Activated CD4-positive, alpha-beta T cell treated with anti-CD3 and anti-CD28 coated beads for 36 hours (primary cell): ENCODE measurements at places on chromosomes 1 and 21.

DNA sequence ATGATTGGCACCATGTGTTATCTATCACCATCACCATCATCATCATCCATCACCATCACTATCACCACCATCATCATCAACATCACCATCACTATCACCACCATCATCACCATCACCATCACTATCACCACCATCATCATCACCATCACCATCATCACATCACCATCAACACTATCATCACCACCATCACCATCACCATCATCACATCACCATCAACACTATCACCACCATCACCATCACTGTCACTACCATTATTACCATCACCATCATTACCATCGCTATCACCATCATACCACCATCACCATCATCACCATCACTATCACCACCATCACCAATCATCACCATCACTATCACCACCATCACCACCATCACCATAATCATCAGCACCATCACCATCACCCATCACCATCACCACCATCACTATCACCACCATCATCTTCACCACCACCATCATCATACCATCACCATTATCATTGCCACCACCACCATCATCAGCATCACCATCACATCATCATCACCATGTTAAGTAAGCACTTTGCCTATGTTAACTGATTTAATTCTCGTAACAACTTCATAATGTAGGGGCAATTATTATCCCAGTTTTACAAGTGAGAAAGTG lies 112.8 kb downstream of the LIPI start:
- H3K4me3 ChIP-seq = no peak overlapping the region
- DNase-seq = no peak
- no peaks in the 10 kb centered on the region for H3K27me3 ChIP-seq
- H3K4me1 ChIP-seq = no peaks in the 10 kb centered on the region
- H3K27ac ChIP-seq = no peak overlapping the region

GRCh38 chr1:226569879-226570547 lies 21.4 kb downstream of the STUM start:
- no peak overlapping the region for H3K4me3 ChIP-seq
- peak; percentile 43 for DNase-seq
- H3K36me3 ChIP-seq = no peaks in the 10 kb centered on the region
- no peaks in the 10 kb centered on the region for H3K4me1 ChIP-seq

- no peak overlapping the region for H3K27ac ChIP-seq
- no peaks in the 10 kb centered on the region for H3K27me3 ChIP-seq
- peaks cover 17% of the 10 kb centered on the region for H3K4me1 ChIP-seq
- no peak for DNase-seq
These were observed 81.7 kb downstream of the PCBP3 start for GRCh38 chr21:45724994-45725843.

DNA sequence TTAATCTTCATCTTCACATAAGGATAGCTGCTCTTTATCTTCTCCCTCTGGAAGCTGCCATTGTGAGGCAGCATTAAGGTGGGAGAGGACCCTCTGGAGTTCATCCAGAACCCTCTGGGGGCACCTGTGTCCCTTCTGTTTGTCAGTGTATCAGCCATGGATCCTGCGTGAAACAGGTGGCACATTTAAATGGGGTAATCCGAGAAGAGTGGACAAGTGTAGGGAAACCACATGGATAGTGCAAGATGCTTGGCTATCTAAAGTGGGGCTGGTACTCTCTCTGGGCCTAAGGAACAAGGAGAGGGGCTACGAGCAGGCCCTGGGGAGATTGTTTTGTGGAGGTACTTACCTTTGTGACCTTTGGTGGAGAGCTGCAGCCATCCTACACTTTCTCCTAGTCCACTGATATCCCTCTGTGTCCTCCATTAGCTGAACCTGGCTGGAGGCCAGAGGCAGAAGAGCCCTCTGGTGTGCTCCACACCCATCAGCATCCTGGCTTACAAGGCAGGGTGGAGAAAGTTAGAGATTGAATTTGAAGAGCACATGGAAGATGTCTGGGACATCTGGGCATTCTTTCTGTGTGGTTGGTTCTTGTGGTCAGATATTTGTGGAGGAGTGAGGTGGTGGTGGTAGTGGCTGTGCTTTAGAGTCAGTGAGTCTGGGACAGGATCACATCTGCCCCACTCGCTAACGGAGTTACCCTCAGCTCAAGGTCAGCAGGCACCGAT lies 117.7 kb downstream of the FGGY start:
- no peaks in the 10 kb centered on the region for H3K36me3 ChIP-seq
- peaks cover 5% of the 10 kb centered on the region for H3K4me1 ChIP-seq
- DNase-seq = no peak
- no peak overlapping the region for H3K4me3 ChIP-seq

GRCh38 chr1:43238085-43238484 lies 31.7 kb upstream of the TMEM125 start:
- peak; percentile 68 for DNase-seq
- no peaks in the 10 kb centered on the region for H3K4me1 ChIP-seq
- H3K36me3 ChIP-seq = no peaks in the 10 kb centered on the region
- no peak overlapping the region for H3K27ac ChIP-seq
- no peak overlapping the region for H3K4me3 ChIP-seq
- H3K27me3 ChIP-seq = no peaks in the 10 kb centered on the region

DNA sequence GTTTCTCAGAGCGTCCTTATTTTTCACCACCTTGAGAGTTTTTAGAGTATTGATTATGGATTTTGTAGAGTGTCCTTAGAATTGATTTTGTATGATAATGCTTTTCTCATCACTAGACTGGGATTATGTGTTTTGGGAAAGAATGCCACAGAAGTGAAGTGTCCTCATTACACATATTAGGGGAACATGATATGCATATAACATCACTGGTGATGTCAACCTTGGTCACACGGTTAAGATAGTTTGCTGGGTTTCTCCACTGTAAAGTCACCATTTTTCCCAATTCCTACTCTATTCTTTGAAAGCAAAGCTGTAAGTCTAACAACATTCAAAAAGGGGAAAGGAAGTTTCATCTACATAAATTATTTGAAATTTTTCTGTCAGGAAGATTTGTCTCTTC lies 39.6 kb upstream of the PALMD start:
- no peak overlapping the region for H3K4me3 ChIP-seq
- no peak overlapping the region for H3K27ac ChIP-seq
- H3K4me1 ChIP-seq = peaks cover 2% of the 10 kb centered on the region
- peaks cover 1% of the 10 kb centered on the region for H3K27me3 ChIP-seq
- no peak for DNase-seq

DNA sequence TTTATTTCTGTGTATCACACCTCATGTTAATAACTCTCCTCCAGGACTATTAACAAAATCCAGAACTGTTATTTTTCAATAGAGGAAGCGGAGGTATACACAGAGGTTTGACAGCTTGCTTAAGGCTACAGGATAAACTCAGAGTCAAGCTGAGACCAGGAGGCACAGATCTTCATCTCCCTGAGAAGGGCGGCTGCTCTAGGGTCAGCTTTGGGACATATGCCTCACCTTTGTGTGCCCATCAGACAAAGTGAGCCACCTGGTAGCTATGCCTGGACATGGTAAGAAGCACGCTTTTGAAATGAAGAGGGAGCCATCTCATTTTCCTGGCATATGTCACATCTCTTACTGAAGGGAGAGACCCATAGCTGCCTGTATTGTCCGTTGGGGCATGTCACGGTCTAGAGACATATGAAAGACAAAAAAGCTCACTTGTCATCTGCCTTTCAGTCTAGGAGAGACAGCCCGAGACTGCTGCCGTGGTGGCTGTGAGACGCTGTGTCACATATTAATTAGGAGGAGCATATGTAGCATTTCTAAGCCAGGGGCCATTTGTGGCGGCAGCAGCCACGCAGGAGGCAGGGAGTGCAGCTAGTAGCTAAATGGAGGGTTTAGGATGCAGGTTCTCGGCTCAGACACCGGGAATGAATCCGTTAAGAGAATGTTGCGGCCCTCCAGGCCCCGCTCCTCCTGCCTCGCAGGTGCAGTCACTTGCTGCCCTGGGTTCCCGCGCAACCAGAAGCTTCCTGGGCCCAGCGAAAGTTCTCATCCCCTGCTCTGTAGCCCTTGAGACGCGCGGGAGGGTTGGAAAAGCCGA lies 161.3 kb upstream of the C1orf21 start:
- H3K4me1 ChIP-seq = no peaks in the 10 kb centered on the region
- no peaks in the 10 kb centered on the region for H3K36me3 ChIP-seq
- no peak for DNase-seq
- H3K27ac ChIP-seq = no peak overlapping the region
- H3K4me3 ChIP-seq = no peak overlapping the region

- no peak for DNase-seq
- no peak overlapping the region for H3K27ac ChIP-seq
- H3K27me3 ChIP-seq = peaks cover 2% of the 10 kb centered on the region
- H3K4me3 ChIP-seq = no peak overlapping the region
- no peaks in the 10 kb centered on the region for H3K36me3 ChIP-seq
These were observed 25.8 kb upstream of the VPS26C start for GRCh38 chr21:37292941-37293340.

DNA sequence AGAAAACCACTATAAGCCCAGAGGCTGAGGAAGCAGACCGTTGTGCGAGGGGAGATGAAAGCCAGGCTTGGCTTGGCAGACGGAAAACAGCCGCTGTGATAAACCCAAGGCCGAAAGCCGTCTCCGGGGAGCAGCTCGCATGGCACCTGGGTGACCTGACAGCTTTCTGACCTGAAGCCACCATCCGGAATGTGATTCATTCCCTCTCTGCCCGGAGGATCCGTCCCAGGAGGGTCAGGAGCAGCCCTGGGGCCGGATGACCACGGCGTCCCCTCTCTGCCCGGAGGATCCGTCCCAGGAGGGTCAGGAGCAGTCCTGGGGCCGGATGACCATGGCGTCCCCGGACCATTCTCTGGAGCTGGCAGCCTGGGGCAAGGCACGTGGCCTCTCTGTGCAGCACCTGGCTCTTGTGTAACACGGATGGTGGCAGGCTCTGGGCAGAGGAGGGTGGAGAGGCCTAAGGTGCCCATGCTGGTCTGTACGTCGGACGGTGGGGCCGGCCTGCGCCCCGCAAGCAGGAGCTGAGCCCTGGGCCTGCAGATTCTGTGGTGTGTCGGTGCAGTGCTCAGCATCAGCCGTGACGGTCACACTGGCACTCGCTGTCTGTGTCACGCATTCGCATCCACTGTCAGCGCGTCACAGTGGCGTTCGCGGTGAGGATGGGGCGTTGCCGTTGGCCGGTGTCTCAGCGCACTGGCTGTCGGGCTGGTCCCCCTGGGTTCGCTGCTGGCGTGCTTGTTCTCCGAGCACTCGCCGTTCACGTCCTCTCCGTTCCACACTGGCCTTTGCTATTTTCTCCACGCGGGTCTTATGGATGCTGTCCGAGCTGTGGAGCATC lies 50.3 kb downstream of the SLX9 start:
- H3K27me3 ChIP-seq = no peaks in the 10 kb centered on the region
- no peak overlapping the region for H3K27ac ChIP-seq
- H3K4me3 ChIP-seq = no peak overlapping the region
- no peaks in the 10 kb centered on the region for H3K36me3 ChIP-seq
- DNase-seq = no peak

DNA sequence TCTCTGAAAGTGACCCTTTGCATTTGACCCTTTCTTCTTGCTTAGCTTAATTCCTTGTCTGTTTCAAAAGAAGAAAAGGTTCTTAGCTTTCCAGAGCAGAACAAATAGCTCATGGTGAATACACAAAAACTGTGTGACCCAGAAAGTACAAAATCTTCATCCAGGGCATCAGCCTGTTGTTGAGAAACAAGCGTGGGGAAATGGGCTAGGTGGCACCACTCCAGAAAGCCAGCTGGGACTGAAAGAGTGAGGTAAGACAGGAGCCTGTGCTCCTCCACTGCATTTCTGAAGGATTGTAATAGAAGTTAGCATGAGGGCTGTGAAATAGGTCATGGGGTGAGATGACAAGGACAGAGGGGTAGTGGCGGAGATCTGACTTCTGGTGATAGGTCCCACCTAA lies 45.8 kb downstream of the CYP2J2 start:
- H3K27me3 ChIP-seq = no peaks in the 10 kb centered on the region
- no peak for DNase-seq
- peaks cover 6% of the 10 kb centered on the region for H3K36me3 ChIP-seq
- no peaks in the 10 kb centered on the region for H3K4me1 ChIP-seq

DNA sequence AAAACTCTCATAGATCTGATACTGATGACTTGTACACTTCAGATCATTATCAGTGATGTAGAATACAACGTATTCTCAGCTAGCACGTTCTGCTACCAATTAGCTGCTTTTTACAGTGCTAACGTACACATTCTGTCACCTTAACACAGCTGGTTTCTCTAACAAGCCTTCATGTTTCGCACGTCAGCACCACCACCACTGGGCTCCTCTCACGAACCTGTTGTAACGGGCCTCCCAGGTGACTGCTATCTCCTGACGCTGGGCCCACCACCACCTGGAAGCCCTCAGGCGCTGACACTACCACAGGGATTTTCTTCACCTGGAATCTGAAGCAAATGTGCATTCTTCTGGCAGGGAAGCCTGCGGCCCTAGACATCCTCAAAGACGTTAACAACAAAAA lies 19.8 kb downstream of the TOMM20 start:
- H3K27me3 ChIP-seq = peaks cover under 1% of the 10 kb centered on the region
- no peak overlapping the region for H3K27ac ChIP-seq
- peaks cover 60% of the 10 kb centered on the region for H3K36me3 ChIP-seq
- peaks cover 34% of the 10 kb centered on the region for H3K4me1 ChIP-seq
- no peak for DNase-seq

- H3K4me1 ChIP-seq = no peaks in the 10 kb centered on the region
- no peak overlapping the region for H3K4me3 ChIP-seq
- H3K36me3 ChIP-seq = no peaks in the 10 kb centered on the region
These were observed 101.7 kb upstream of the ETV3 start for GRCh38 chr1:157239936-157240335.

- peaks cover 9% of the 10 kb centered on the region for H3K4me1 ChIP-seq
- DNase-seq = no peak
- H3K4me3 ChIP-seq = no peak overlapping the region
- H3K27me3 ChIP-seq = peaks cover 48% of the 10 kb centered on the region
- H3K36me3 ChIP-seq = no peaks in the 10 kb centered on the region
These were observed 102.1 kb upstream of the ZBTB40 start for GRCh38 chr1:22349362-22350043.

GRCh38 chr1:48785869-48786268 lies 9.2 kb upstream of the BEND5 start:
- H3K4me1 ChIP-seq = peaks cover 24% of the 10 kb centered on the region
- DNase-seq = no peak
- peak overlapping the region; percentile 25 for H3K27ac ChIP-seq
- H3K27me3 ChIP-seq = peaks cover 14% of the 10 kb centered on the region
- no peaks in the 10 kb centered on the region for H3K36me3 ChIP-seq

- H3K4me3 ChIP-seq = no peak overlapping the region
- no peak overlapping the region for H3K27ac ChIP-seq
- DNase-seq = no peak
- H3K36me3 ChIP-seq = no peaks in the 10 kb centered on the region
- peaks cover 8% of the 10 kb centered on the region for H3K27me3 ChIP-seq
These were observed 156.2 kb upstream of the CAMK1G start for GRCh38 chr1:209427277-209427676.
